ENCODE measurements at places on chromosomes 3 and 15.

DNA sequence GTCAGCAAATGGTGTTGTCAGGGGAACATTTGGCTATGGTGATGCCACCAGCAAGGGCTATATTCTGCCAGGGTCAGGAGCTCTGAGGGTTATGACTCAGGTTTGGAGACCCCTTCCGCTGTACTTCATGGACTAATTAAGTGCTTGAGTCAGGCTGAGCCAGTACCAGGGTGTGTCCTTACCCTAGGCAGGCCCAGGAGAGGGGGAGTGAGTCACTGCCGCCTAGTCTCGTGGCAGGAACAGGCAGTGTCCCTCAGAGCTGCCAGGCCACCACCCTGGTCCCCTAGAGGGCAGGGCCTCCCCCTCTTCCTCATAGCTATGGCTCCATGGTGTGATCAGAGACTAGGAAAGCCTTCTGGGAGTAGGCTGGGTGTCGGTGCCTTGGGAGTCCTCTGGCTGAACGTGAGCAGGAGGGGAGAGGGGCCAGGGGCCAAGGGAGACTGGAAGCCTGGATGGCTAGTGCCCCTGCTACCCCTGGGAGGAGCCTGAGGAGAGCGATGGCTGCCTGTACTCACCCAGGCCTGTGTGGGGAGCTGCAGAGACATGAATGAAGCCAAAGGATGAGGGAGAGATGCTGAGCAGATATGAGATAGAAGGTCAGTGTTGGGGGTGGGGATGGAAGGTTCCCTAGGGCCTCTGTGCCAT lies 10.6 kb downstream of the MAPKAPK3 start:
- H3K36me3 ChIP-seq = no peaks in the 10 kb centered on the region
- no peak overlapping the region for H3K4me3 ChIP-seq
- DNase-seq = no peak
- H3K27ac ChIP-seq = peak overlapping the region; percentile 19
- no peaks in the 10 kb centered on the region for H3K27me3 ChIP-seq
- peaks cover 41% of the 10 kb centered on the region for H3K4me1 ChIP-seq

DNA sequence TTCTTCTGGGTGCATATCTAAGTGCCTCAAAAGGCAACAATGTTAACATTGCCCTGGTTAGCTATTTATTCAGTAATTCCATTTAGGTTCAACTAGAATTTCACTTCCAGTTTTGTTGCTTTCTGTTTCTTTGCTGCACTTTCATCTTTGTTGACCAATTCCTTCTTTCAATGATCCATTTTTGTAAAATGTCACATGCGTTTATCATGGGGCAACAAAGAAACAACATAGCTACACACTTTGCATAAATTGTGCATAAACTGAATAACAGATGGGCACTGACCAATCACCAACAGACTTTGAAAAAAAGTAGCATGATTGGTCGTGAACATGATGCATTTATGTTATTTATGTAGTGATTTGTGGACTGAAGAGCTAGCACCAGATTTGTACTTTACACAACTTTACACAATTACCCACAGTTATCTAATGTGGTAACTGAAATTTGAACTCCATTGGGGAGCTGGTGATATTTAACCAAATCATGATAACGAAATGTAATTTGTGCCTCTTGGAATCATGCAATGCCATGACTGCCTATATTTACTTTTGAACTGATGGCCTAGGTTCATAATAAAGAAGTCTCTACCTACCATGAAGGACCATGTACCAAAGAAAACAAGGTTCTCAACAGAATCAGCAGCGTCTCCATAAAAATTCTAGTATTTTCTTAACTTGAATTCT lies 7.1 kb upstream of the CPOX start:
- no peak overlapping the region for H3K27ac ChIP-seq
- no peaks in the 10 kb centered on the region for H3K4me1 ChIP-seq
- H3K27me3 ChIP-seq = peaks cover 6% of the 10 kb centered on the region
- DNase-seq = no peak
- no peak overlapping the region for H3K4me3 ChIP-seq

DNA sequence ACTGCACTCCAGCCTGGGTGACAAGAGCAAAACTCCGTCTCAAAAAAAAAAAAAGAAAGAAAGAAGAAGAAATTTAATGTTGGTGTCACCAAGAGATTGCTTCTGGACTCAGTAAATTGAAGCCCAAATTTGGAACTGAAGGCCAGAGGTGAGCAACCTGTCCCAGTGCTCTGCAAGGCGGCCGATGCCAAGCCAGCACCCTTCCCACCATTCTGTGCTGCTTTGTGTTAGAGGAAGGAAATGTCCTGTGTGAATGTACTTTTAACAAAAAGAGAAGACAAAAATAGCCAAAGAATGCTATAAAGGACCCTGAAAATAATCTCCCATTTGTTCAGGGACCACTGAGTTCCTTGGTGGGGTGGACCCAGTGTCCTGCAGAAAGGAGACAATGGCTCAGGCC lies 44.6 kb downstream of the CDC25A start:
- H3K27ac ChIP-seq = no peak overlapping the region
- no peaks in the 10 kb centered on the region for H3K27me3 ChIP-seq
- no peak for DNase-seq
- H3K36me3 ChIP-seq = no peaks in the 10 kb centered on the region
- no peaks in the 10 kb centered on the region for H3K4me1 ChIP-seq
- no peak overlapping the region for H3K4me3 ChIP-seq

DNA sequence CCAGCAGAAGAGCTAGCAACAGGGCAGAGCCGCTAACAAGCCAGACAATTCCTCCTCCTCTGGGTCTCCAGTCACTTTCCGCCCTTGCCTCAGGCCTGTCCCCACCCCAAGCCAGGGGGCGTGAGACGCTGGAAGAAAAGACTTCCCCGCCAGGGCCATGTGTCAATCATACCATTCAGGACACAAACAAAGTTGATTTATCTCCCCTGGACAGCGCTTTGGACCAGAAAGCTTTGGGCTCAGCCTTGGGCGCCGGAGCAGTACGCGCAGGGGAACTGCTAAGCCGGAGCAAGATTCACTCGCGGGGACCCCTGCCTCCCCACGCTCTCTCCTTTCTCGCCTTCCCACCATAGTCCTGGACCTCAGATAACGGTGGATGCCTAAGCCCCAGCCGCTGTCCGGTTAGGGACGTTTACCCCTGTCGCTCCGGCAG lies 479 bp downstream of the LRRC2 start:
- H3K27ac ChIP-seq = no peak overlapping the region
- peaks cover 39% of the 10 kb centered on the region for H3K27me3 ChIP-seq
- no peak for DNase-seq
- H3K4me1 ChIP-seq = peaks cover 12% of the 10 kb centered on the region
- no peaks in the 10 kb centered on the region for H3K36me3 ChIP-seq

DNA sequence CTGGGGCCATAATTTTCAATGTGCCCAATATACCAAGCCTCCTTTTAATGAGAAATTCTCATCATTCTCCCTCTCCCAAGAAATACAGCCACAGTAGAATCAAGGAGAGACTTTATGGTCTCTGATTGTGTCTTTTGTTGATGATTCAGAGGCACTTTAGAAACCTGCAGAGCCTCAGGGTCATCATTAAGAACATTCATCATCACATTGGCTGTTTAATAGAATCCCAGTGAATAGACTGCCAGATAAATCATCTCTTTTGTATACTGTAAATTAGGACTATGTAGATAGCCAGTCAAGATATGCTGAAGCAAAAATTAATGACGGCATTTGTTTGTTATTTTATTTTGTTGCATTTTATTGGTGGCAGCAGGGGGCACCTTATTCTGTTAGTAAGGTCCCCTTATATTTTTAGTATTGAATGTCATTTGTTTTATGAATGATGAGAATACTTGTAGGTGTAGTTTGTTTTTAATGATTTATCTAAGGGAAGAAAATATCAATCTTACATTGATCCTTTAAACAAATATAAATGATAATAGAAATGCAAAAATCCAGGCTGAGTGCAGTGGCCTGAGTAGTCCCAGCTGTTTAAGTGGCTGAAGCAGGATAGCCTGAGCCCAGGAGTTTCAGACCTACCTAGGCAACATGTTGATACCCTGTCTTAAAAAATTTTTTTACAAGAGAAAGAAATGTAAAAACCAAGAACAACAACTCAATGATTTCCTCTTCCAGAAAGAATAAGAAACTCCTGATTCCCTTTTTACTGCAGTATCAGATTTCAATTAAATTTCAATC lies 138.8 kb downstream of the ZBBX start:
- peaks cover 7% of the 10 kb centered on the region for H3K4me1 ChIP-seq
- DNase-seq = no peak
- H3K4me3 ChIP-seq = no peak overlapping the region
- H3K36me3 ChIP-seq = no peaks in the 10 kb centered on the region
- no peak overlapping the region for H3K27ac ChIP-seq

DNA sequence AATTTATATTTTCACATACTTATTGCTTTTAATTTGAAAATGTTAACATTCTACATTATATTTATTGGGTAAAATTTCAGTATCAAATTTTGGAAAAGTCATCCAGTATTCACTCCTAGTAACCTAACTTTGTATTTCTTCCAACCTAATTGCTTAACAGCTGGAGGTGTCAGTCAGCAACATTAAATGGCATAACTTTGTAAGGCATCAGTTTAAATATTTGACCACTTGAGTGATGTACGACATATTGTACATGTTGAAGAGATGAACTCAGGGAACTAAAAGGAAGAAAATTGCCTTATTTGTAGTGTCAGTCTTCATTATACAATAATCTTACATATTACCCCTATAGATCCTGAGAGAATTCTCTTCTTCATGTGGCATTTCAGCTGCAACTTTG lies 326.8 kb downstream of the NAALADL2 start:
- H3K27ac ChIP-seq = no peak overlapping the region
- no peak for DNase-seq
- H3K4me1 ChIP-seq = no peaks in the 10 kb centered on the region

DNA sequence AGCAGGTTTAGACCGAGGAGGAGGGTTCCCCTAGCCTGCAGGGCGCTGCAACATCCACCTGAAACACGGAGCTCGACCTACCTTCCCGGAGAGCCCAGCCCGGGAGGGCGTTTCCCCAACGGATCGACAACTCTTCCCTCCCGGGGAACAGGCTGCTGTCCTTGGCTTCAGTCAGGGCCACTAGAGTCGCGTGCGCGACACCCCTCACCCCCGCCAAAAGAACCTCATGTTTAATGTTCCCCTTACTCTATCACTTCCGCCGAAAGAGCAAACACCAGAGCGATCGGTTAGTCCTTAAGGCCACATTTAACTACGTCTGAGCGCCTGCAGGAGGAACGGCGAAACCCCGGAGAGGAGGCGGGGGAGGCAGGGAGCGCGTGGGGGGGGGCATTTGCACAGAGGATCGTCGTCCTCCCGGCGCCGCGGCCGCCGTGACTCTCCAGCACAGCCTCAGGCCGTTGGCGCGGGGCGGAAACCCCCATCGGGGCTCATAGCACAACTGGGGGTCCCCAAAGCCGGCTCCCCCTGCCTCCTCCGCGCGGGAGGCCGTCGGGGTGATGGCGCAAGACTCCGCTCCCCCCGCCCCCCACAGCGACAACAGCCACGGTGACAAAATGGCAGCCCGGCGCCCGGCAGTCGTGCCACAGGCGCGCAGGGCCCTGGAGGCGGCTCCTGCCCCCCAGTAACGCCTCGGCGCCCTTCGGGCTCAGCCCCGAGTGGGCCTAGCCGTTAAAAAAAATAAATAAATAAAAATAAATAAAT lies 3.2 kb downstream of the ANP32A start:
- H3K27ac ChIP-seq = peak overlapping the region; percentile 97
- no peaks in the 10 kb centered on the region for H3K36me3 ChIP-seq
- H3K4me3 ChIP-seq = peak overlapping the region; percentile 94
- peak; percentile 75 for DNase-seq
- H3K4me1 ChIP-seq = peaks cover 45% of the 10 kb centered on the region
- no peaks in the 10 kb centered on the region for H3K27me3 ChIP-seq

GRCh38 chr15:92893200-92893599 lies 6.9 kb upstream of the CHD2 start:
- H3K4me1 ChIP-seq = peaks cover 27% of the 10 kb centered on the region
- H3K36me3 ChIP-seq = peaks cover 54% of the 10 kb centered on the region
- no peak overlapping the region for H3K27ac ChIP-seq
- no peaks in the 10 kb centered on the region for H3K27me3 ChIP-seq
- no peak overlapping the region for H3K4me3 ChIP-seq
- no peak for DNase-seq

DNA sequence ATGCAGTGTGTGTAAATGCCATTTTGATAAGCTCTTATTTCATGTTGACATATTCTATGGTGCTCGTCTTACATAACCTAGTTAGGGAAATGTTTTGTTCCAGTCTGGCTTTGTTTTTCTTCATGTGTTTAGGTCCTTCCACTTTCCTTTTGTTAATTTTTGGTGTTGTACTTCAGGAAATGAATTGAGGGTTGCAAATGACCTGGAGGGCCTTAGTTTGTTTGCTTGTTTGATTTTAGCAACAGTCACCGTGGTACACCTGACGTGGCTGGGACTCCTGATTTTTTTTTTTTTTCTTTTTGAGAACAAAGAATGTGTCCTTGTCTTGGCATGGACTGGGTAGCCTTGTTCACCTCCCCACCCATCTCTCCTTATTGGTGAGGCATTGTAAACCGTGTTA lies 114.8 kb downstream of the IGF1R start:
- peak overlapping the region; percentile 36 for H3K27ac ChIP-seq
- H3K4me1 ChIP-seq = peaks cover 8% of the 10 kb centered on the region
- H3K27me3 ChIP-seq = no peaks in the 10 kb centered on the region
- DNase-seq = no peak

- peak; percentile 16 for DNase-seq
- H3K4me1 ChIP-seq = no peaks in the 10 kb centered on the region
- no peak overlapping the region for H3K4me3 ChIP-seq
- peaks cover 17% of the 10 kb centered on the region for H3K27me3 ChIP-seq
Observed at GRCh38 chr3:42700366-42701288, 2.0 kb downstream of the HHATL start.

DNA sequence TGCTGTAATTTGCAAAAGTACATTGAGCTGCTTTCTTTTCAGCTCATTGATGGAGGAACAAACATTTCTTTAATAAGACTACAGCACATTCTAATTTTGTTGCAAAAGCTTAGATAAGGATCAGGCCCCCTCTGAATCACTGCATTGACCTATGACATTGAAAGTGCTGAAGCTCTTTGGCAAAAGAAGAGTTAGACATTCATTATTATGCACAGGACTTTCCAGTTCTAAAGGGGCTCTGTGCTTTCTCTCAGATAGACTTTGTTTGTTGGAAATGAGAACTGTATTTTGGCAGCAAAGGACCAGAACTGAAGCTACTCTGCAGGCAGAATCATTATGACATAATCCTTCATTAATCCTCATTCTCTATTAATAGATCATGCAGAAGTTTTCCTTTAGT lies 252.9 kb upstream of the SOX2 start:
- H3K4me3 ChIP-seq = no peak overlapping the region
- no peaks in the 10 kb centered on the region for H3K4me1 ChIP-seq
- no peaks in the 10 kb centered on the region for H3K36me3 ChIP-seq
- no peak for DNase-seq

DNA sequence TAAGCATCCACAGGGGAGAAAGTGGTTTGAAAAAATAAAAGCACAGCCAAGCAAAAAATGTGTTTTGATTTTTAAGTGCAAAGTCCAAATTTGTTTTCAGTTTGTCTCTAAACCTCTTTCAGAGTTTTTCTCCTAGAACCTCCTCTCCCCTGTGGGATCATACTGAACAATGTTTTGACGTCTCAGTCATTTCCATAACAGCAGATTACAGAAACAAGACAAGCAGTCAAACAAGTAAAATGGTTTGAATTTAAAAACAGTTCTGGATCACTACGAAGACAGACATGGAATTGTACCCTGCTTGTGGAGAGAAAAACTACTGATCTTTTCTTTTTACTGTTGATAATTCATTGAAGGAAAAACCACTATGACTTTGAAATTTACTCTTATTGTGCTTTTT lies 245.7 kb upstream of the CNTN4 start:
- no peaks in the 10 kb centered on the region for H3K27me3 ChIP-seq
- DNase-seq = no peak
- H3K4me1 ChIP-seq = peaks cover 15% of the 10 kb centered on the region
- no peak overlapping the region for H3K27ac ChIP-seq

Data from mesothelial cell of epicardium (in vitro differentiated cells).